ENCODE measurements at places on chromosomes 7 and 10. TPM values are rescaled to one million over a fixed set of nuclear protein-coding genes. Genes with fewer than 3 reads are reported as not detected.

The RELN gene
- 2.4 TPM for polyA plus RNA-seq

The PFKFB3 gene
- 13.9 TPM for polyA plus RNA-seq

The DGKI gene
- not detected for polyA plus RNA-seq

The VWC2 gene
- polyA plus RNA-seq = under 0.01 TPM

The HOXA1 gene
- 2.0 TPM for polyA plus RNA-seq

The OGDHL gene
- 1.2 TPM for polyA plus RNA-seq

The PRSS37 gene
- polyA plus RNA-seq = not detected

The NXPH1 gene
- polyA plus RNA-seq = not detected

The NPFFR1 gene
- polyA plus RNA-seq = not detected

The HGF gene
- polyA plus RNA-seq = 2.7 TPM

The VWDE gene
- polyA plus RNA-seq = 0.39 TPM

The VAX1 gene
- polyA plus RNA-seq = not detected

The CYP3A7 gene
- not detected for polyA plus RNA-seq

The BTBD16 gene
- not detected for polyA plus RNA-seq

The SLC35G1 gene
- 6.2 TPM for polyA plus RNA-seq

The SOSTDC1 gene
- polyA plus RNA-seq = 2.5 TPM

The GPER1 gene
- 4.2 TPM for polyA plus RNA-seq

The SLC26A4 gene
- polyA plus RNA-seq = 0.25 TPM

The GIMAP4 gene
- polyA plus RNA-seq = 11.4 TPM

The SAP25 gene
- not detected for polyA plus RNA-seq

The KIAA1217 gene
- polyA plus RNA-seq = 15.3 TPM

The NKX2-3 gene
- polyA plus RNA-seq = 8.9 TPM

The TAS2R41 gene
- not detected for polyA plus RNA-seq

The KRIT1 gene
- 16.8 TPM for polyA plus RNA-seq

The PCDH15 gene
- not detected for polyA plus RNA-seq

The OR2A25 gene
- not detected for polyA plus RNA-seq

The NPSR1 gene
- polyA plus RNA-seq = not detected

The DLX6 gene
- polyA plus RNA-seq = not detected

The RSPH10B2 gene
- not detected for polyA plus RNA-seq

The AMZ1 gene
- polyA plus RNA-seq = not detected

The NRCAM gene
- not detected for polyA plus RNA-seq

The CTAGE6 gene
- 0.46 TPM for polyA plus RNA-seq

The SPDYE3 gene
- polyA plus RNA-seq = not detected

The BCAP29 gene
- 38.2 TPM for polyA plus RNA-seq

The HOXA9 gene
- 21.4 TPM for polyA plus RNA-seq

The TACR2 gene
- 6.0 TPM for polyA plus RNA-seq

The AS3MT gene
- 1.9 TPM for polyA plus RNA-seq

The PLEKHA8 gene
- polyA plus RNA-seq = 3.2 TPM

The ZNF503 gene
- polyA plus RNA-seq = 5.4 TPM

The ABCC2 gene
- polyA plus RNA-seq = 0.86 TPM

The PHKG1 gene
- 0.60 TPM for polyA plus RNA-seq

The CFAP43 gene
- not detected for polyA plus RNA-seq

The VOPP1 gene
- 59.5 TPM for polyA plus RNA-seq

The INSYN2A gene
- polyA plus RNA-seq = 0.23 TPM

The EGR2 gene
- polyA plus RNA-seq = 1.8 TPM

The TUBAL3 gene
- polyA plus RNA-seq = 52.2 TPM

The PAX4 gene
- 1.2 TPM for polyA plus RNA-seq

The CPA1 gene
- 1.2 TPM for polyA plus RNA-seq

The CYP26C1 gene
- polyA plus RNA-seq = not detected

The PPP1R17 gene
- polyA plus RNA-seq = not detected

The ANKRD30A gene
- polyA plus RNA-seq = not detected
